Activated B cell treated with CpG ODN at 0.5 μM for 24 hours (primary cell): ENCODE measurements at places on chromosomes 7 and 10.

DNA sequence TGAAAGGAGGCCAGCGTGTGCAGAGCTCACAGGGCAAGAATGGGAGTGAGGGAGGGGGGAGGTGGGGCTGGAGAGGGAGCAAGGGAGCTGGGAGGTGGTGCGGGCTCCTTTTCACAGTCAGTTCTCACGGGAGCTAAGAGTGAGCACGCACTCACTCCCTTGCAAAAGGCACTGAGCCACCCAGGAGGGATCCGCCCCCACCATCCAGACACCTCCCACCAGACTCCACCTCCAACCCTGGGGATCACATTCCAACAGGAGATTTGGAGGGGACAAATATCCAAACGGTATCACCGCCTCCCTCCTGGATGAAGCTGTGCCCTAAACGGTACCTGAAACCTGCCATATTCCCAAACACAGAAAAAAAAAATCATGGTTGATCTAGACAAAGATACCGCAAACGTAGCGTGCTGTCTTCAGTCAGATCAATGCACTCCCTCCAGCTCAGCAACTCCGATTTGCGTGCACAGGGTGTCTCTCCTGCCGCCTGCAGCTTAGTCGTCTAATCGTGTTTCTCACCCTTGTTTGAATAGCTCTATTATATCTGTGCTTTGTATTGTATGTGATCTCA, 20.3 kb upstream of the PRKAG2 start:
- H3K27ac ChIP-seq, result no peak overlapping the region
- H3K36me3 ChIP-seq, result no peaks in the 10 kb centered on the region
- H3K4me1 ChIP-seq, result no peaks in the 10 kb centered on the region
- no peak overlapping the region for H3K4me3 ChIP-seq

DNA sequence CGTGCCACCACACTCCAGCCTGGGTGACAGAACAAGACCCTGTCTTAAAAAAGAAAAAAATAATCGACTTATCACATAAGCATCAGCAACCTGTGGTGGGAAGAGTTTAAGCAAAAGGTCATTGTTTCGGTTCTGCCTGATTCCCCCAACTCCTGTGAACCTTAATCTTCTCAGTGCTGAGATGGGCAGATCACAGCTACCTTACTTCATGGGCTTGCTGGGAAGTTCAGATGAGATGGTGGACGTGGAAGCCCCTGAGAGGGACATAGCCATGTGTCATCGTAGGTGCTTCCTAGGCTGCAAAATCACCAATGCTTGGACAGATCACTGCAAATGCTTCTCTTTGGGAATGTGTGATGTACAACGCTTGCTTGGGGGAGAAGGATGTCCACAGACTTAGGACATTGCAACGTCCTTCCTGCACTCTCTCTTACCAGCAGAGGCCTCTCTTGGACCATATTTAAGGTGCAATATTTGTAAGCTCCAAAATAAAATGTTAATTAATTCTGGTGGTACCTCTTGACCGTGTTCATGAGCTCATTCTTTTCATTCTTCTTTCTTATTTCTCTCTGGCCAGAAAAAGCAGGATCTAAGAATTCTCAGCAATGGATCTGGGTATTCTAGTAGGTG, 8.6 kb downstream of the GJD4 start:
- no peak overlapping the region for H3K27ac ChIP-seq
- no peaks in the 10 kb centered on the region for H3K36me3 ChIP-seq
- no peaks in the 10 kb centered on the region for H3K4me1 ChIP-seq
- DNase-seq, result no peak
- H3K27me3 ChIP-seq, result peaks cover 35% of the 10 kb centered on the region

DNA sequence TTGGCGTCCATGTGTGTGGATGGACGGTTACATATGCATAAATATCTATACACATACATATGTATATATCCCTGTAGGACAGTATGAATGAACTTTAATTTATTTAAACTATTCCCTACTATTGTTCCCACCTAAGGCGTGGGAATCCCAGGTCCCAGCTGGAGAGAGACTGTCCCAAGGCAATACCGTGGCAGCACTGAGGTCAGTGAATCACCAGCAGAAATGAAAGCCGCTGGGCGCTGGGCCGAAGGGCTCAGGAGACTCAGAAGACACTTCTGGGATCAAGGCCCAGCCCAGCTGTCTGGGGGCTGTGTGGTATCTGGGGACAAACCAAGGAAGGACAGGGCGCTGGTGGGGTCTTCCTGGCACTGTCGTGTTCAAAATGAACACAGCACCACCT, 49.6 kb upstream of the MYL10 start:
- no peaks in the 10 kb centered on the region for H3K4me1 ChIP-seq
- H3K36me3 ChIP-seq, result no peaks in the 10 kb centered on the region
- H3K27ac ChIP-seq, result no peak overlapping the region
- no peak overlapping the region for H3K4me3 ChIP-seq
- DNase-seq, result no peak

- no peak for DNase-seq
- H3K27ac ChIP-seq, result no peak overlapping the region
- no peaks in the 10 kb centered on the region for H3K36me3 ChIP-seq
- peaks cover 16% of the 10 kb centered on the region for H3K4me1 ChIP-seq
Observed at GRCh38 chr7:8437606-8438005, 4.2 kb downstream of the NXPH1 start.

GRCh38 chr7:157788573-157788972, 451.8 kb downstream of the DNAJB6 start:
- H3K4me1 ChIP-seq, result no peaks in the 10 kb centered on the region
- H3K4me3 ChIP-seq, result no peak overlapping the region
- H3K36me3 ChIP-seq, result no peaks in the 10 kb centered on the region
- no peak overlapping the region for H3K27ac ChIP-seq
- no peaks in the 10 kb centered on the region for H3K27me3 ChIP-seq

GRCh38 chr7:36941359-36941758, 217.1 kb upstream of the AOAH start:
- H3K4me3 ChIP-seq, result no peak overlapping the region
- DNase-seq, result no peak
- H3K27ac ChIP-seq, result no peak overlapping the region
- H3K4me1 ChIP-seq, result peaks cover 56% of the 10 kb centered on the region
- H3K27me3 ChIP-seq, result no peaks in the 10 kb centered on the region

DNA sequence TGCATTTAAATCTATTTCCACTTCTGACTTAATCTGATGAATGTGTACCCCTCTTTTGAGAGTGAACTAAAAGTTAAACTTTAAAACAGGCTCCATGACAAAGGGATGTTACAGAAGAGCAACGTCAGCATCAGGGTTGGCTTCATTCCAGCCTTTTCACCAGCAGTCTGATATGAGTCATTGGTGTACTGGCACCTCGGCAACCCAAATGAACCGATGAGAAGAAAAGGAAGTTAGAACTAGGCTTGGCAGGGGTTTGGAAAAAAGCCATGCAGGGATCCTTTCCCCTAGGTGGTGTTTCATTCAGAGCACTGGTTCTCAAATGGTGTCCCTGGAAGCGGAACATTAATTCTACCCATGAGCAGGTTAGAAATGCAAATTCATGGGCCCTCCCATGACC, 53.6 kb downstream of the SEC61G start:
- DNase-seq, result no peak
- no peak overlapping the region for H3K27ac ChIP-seq
- no peaks in the 10 kb centered on the region for H3K36me3 ChIP-seq
- H3K4me3 ChIP-seq, result no peak overlapping the region
- no peaks in the 10 kb centered on the region for H3K27me3 ChIP-seq

GRCh38 chr10:78078539-78079330, 45.1 kb downstream of the RPS24 start:
- H3K4me1 ChIP-seq, result no peaks in the 10 kb centered on the region
- no peaks in the 10 kb centered on the region for H3K36me3 ChIP-seq
- H3K27me3 ChIP-seq, result peaks cover under 1% of the 10 kb centered on the region
- no peak overlapping the region for H3K4me3 ChIP-seq

DNA sequence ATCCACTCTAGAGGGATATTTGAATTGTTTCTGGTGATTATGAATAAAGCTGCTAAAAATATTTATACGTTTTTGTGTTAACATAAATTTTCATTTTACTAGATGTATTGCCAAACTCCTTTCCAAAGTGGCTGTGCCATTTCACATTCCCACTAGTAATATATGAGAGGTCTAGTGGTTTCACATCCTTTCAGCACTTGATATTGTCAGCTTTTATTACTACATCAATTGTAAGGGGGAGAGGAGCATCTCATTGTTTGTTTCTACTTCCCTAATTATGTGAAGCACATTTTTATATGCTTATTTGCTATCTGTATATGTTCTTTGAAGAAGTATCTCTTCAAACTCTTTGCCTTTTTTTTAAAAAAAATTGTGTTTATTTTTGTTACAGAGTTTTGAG, 184.5 kb downstream of the ADK start:
- no peaks in the 10 kb centered on the region for H3K27me3 ChIP-seq
- no peak for DNase-seq
- no peak overlapping the region for H3K27ac ChIP-seq
- H3K4me3 ChIP-seq, result no peak overlapping the region
- peaks cover 45% of the 10 kb centered on the region for H3K36me3 ChIP-seq

- peaks cover 30% of the 10 kb centered on the region for H3K4me1 ChIP-seq
- no peaks in the 10 kb centered on the region for H3K27me3 ChIP-seq
- H3K4me3 ChIP-seq, result peak overlapping the region; percentile 39
- H3K27ac ChIP-seq, result no peak overlapping the region
Observed at GRCh38 chr7:70005891-70006260, 407.6 kb downstream of the AUTS2 start.

GRCh38 chr10:44864637-44865288, 46.4 kb upstream of the TMEM72 start:
- H3K36me3 ChIP-seq, result no peaks in the 10 kb centered on the region
- peaks cover 12% of the 10 kb centered on the region for H3K4me1 ChIP-seq
- H3K27ac ChIP-seq, result no peak overlapping the region
- peak; percentile 77 for DNase-seq
- H3K4me3 ChIP-seq, result peak overlapping the region; percentile 87

- H3K4me1 ChIP-seq, result peaks cover 14% of the 10 kb centered on the region
- H3K36me3 ChIP-seq, result peaks cover 65% of the 10 kb centered on the region
- no peak overlapping the region for H3K4me3 ChIP-seq
- no peak overlapping the region for H3K27ac ChIP-seq
Observed at GRCh38 chr10:119347181-119347974, 140.0 kb downstream of the GRK5 start.

DNA sequence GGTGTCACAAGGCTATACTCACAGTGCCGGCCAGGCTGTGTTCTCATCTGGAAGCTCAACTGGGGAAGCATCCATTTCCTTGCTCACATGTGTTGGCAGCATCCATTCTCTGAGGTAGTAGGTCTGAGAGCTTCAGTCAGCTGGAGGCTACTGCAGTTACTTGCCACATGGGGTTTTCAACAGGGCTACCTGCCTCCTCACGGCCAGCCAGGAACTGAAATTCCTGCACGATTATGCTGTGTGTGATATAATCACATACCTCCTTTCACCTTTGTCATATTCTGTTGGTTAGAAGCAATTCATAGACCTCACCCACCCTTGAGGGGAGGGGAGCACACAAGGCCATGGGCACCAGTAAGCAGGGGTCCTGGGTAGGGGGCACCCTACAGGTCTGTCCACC, 37.4 kb downstream of the PYROXD2 start:
- H3K4me3 ChIP-seq, result no peak overlapping the region
- H3K36me3 ChIP-seq, result peaks cover 2% of the 10 kb centered on the region
- no peak for DNase-seq
- H3K4me1 ChIP-seq, result no peaks in the 10 kb centered on the region
- H3K27ac ChIP-seq, result no peak overlapping the region
- peaks cover 9% of the 10 kb centered on the region for H3K27me3 ChIP-seq
